ENCODE measurements at places on chromosomes 5 and 9. TPM values are rescaled to one million over a fixed set of nuclear protein-coding genes. Genes with fewer than 3 reads are reported as not detected.

ACTBL2 gene
- total RNA-seq: not detected

CBY3 gene
- not detected for total RNA-seq

NFIL3 gene
- total RNA-seq: 23.7 TPM

AMACR gene
- total RNA-seq: 20.0 TPM

PCDHA7 gene
- 0.35 TPM for total RNA-seq

PLPP7 gene
- total RNA-seq: 9.7 TPM

GRCh38 chr5:68071282-68071632 lies 144.3 kb upstream of the PIK3R1 start:
- ATAC-seq: no peak

DNA sequence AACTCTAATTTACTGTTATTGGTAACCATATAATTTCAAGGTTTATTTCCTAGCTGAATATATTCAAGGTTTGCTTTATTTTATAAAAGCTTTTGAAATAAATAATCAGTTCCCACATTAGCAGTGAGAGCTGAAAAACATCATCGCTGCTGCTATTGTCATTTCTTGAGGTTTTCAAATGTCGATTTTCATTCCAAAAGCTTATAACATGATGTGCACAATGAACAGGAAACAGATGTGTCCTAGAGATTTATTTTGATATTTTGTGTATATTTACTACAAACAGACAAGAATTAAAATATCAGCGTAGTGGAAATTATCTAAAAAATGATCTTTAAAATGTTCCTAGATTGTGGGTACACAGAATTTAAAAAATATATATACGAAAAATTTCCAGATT lies 10.5 kb upstream of the ITGA1 start:
- no peak for ATAC-seq

DNA sequence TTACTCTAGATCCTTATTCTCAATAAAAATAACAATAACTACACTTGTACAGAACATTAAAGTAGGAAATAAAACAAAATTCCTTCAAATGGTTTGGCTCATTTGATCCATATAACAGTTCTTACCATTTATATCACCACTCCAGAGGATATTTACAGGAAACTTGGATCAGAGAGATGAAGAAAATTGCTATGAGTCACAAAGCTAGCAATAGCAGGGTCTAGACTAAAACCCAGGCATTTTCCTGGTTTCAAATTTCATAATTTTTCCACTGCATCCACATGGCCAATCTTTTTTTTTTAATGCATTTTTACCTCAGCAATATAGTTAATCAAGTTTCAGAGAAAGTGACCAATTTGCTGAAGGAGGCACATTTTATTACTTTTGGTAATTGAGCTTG lies 299.2 kb downstream of the ELAVL2 start:
- ATAC-seq: no peak

- ATAC-seq: peak; percentile 68
Measured at GRCh38 chr9:108473209-108474112, 382.3 kb downstream of the ACTL7B start.

GRCh38 chr5:144487207-144487606 lies 316.5 kb downstream of the KCTD16 start:
- ATAC-seq: no peak

GRCh38 chr5:68475476-68475983 lies 260.0 kb downstream of the PIK3R1 start:
- ATAC-seq: no peak

GRCh38 chr5:44385291-44385900 lies 3.8 kb downstream of the FGF10 start:
- no peak for ATAC-seq

- ATAC-seq: no peak
Measured at GRCh38 chr9:14089051-14089803, 224.7 kb downstream of the NFIB start.

- no peak for ATAC-seq
Measured at GRCh38 chr9:35414889-35415288, 75.0 kb upstream of the RUSC2 start.

GRCh38 chr5:139410993-139411828 lies 7.3 kb upstream of the SPATA24 start:
- ATAC-seq: no peak

- no peak for ATAC-seq
Measured at GRCh38 chr9:82972446-82972845, 90.5 kb downstream of the RASEF start.

DNA sequence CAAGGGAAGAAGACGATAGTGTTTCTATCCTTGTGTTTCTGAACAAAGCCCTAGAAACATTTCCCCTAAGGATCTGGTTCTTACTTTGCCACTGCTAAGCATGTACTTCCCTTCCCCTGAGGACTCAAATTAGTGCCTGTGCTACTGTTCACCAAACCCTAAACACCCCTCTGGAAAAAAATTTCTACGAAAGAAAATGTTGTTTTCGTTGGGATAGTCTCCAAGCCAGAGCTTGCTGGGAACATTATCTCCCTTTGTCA lies 294.6 kb downstream of the BNC2 start:
- no peak for ATAC-seq

Measured in gastroesophageal sphincter (tissue), 4 donors.